H7 (cell line): ENCODE measurements at places on chromosomes 7 and 10. TPM values are rescaled to one million over a fixed set of nuclear protein-coding genes. Genes with fewer than 3 reads are reported as not detected.

GRCh38 chr7:155073922-155074321 lies 3.8 kb downstream of the HTR5A start:
- DNase-seq = no peak

DNA sequence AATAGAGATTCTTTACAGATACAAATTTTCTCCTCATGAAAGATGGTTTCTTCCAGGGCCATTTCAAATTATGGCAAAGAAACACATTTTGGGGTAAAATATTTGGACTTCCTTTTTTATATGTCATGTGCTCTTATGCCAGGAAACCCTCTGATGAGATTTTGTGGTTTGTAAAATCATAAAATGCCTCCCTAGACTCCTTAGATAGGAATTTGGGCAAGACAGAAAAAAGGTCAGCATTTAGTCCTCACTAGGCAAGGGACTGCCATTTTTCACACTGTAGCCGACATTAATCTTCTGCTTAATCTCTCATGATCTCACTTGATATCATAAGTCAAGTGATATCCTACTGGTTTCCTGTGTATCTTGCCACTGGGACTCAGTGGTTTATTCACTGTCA lies 286.4 kb downstream of the ARHGAP12 start:
- no peak for DNase-seq

- DNase-seq = peak; percentile 36
Measured at GRCh38 chr7:1642291-1642731, 27.8 kb upstream of the ELFN1 start.

GRCh38 chr10:112120491-112120890 lies 63.1 kb downstream of the GPAM start:
- DNase-seq = no peak

- peak; percentile 42 for DNase-seq
Measured at GRCh38 chr7:108452707-108453106, 3.5 kb downstream of the NRCAM start.

DNA sequence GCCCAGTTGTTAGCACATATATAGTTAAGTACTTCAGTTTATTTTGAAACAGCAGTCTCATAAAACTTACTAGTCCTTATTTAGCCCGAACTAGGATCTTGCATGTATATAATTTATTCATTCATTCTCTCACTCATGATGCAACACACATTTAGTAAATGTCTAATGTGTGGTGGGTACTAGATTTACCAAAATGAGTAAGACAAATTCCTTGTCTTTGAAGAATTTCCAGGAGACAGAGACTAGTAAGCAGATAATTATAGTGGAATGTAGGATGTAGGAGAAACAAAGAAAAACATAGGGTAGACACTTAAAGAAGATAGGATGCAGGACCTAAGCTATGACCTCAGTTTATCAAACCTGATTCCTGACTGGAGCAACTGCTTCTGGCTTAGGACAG lies 120.2 kb upstream of the AMPH start:
- DNase-seq = no peak

DNA sequence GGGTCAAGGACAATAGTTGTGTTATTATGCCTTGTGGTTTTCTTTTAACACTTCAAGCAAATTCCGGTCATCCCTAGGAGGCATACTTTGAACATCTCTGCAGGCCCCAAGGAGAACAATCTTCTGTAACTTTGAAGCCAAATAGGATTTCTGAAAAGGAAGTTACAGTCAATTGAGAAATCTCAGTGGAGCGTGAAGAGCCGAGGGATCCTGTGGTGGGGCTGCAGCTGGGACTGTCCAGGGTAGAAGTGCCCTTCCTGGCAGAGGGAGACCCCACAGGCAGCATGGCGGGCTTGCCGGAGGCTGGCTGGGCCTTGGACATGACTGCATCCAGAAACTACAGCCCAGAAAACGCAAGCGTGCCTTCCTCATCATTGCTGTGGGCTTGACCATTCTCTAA lies 179.7 kb downstream of the PTPN20 start:
- no peak for DNase-seq

DNA sequence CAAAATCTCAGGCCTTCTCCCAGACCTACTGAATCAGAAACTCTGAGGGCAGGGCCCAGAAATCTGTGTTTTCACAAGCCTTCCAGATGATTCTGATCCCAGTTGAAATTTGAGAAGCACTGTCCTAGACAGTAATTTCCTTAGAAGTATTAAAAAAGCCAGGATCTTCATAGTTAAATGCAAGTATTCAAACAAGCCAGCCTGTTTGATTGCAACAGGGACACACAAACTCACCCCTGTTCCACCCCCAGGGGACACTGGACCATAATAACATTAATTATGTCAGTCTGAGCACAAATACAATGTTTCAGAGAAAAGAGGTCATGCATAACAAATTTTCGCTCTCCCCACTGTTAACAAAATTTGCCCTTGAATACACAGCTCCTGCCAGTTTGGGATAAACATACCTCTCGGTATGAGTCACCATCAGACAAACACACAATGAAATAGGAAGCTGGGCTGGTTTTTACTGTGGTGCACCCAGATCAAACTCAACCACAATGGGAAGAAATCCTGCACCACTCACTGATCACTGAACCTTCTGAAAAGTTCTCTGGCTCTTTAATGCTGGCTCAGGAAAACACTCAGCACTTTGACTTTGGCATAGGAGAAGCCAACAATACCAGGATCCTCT lies 34.3 kb downstream of the ABLIM1 start:
- peak; percentile 19 for DNase-seq

GRCh38 chr7:111685349-111685748 lies 123.1 kb upstream of the IMMP2L start:
- DNase-seq = no peak

DNA sequence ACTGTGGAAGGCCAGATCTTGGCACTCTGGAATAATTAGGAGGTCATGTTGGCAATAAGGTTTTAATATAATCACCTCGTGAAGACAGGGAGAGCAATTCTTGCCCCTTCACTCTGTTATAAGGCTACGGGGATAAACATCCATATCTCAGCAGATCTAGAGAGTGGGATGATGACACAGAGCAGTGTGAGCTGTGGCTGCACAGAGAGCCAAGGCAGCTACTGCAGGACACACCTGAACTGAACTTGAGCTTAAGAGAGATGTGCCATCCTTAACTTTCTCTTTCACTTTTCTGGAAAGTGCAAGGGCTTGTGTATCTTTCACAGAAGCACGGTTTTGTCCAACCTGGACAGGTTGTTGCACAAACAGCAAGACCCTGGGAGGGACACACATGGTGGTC lies 174.7 kb downstream of the GATA3 start:
- no peak for DNase-seq

DNA sequence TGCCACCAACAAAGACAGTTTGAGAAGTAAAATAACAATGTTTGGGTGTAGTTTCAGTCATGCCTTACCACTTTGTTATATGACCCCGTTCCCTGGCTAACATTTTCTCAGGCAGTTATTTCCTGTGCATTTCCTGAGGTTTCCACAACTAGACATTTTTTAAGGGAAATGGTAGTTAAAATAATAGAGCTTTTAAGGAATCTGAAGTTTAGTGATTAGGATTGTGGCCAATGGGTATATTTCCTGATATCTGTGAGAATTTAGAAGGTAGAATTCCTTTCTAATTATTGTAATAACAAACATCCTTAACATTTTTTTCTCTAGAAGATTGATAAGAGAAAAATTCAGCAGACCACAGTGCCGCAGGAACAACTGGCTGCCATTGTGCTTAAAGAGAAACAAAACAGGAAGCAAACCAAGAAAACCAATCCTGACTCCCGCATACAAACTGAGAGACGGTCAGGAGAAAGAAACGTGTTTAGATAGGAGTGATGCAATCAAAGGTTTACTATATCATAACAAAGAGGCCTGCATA lies 193.6 kb downstream of the MBL2 start:
- DNase-seq = no peak

- DNase-seq = no peak
Measured at GRCh38 chr10:18681971-18682411, 22.8 kb downstream of the ARL5B start.

- DNase-seq = no peak
Measured at GRCh38 chr7:105352018-105352612, 36.6 kb downstream of the SRPK2 start.

DNA sequence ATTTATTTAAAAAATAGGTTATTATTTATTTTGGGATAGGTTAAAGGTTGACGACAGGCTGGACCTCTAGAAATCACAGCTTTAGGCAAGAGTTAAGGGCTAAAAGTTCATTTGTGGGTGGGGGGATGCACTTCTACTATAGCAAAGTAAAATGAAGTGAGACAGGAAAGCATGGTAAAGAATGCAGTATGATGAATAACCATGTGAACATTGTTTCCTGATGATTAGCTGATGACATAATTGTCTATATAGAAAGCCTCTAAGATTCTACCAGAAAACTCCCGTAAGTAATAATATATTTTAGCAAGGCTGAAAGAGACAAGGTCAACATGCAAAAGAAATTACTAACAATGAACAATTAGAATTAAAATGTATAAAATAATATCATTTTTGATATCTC lies 25.7 kb upstream of the PRSS37 start:
- no peak for DNase-seq

GRCh38 chr10:129547608-129548007 lies 80.6 kb downstream of the MGMT start:
- DNase-seq = no peak

- no peak for DNase-seq
Measured at GRCh38 chr10:66723608-66724400, 202.0 kb upstream of the LRRTM3 start.

DNA sequence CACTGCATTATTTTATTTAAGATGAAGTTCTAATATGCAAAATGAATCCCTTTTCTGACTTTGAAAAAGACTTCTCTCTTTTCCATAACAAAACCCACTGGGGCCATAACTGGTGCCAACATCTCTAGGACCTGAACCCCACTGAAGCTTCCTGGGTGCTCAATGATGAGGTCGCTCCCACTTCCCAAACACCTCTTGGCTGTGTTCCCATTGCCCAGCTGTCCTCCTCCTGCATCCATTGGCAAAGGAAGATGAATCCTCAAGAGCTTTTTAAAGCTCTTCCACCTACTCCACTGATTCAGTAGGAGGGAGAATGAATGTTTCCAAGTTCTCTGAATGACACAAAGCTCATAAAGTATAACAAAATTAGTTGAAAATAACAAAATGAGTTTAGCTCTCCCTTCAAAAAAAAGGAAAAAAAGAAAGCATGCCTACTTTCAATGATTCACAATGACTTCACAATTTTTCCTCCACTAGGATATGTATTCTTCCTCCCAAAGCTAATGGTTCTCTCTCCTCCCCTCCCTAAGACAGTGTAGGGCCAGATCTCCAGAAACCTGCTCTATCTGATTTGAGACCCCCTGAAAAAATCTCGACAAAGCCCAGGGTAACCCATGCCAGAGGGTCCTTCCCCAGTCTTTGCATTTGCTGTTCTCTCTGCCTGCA lies 64.8 kb downstream of the SORBS1 start:
- no peak for DNase-seq

- no peak for DNase-seq
Measured at GRCh38 chr10:96044736-96045135, 1.4 kb downstream of the CCNJ start.

GRCh38 chr7:22055226-22055625 lies 109.5 kb upstream of the CDCA7L start:
- DNase-seq = no peak

- DNase-seq = no peak
Measured at GRCh38 chr7:158751751-158752150, 47.1 kb upstream of the NCAPG2 start.

DNA sequence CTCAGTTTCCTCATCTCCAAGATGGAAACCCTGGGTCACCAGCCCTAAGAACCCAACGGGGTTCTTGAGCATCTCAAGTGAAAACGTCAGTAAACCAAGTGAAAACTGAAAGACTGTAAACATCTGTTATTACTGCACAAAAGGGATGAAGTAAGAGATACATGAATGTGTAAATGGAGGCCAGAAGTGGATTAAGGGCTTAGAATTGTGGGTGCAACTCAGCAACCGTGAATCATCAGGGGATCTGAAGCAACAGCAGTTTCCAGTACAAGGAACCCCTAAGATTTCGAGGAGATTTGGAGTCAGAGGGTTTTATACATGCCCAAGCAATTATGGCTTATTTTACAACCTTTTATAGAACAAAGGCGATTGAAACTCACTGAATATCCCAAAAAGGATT lies 95.7 kb upstream of the SVIL start:
- no peak for DNase-seq

GRCh38 chr7:136066304-136067143 lies 89.4 kb upstream of the MTPN start:
- DNase-seq = no peak

DNA sequence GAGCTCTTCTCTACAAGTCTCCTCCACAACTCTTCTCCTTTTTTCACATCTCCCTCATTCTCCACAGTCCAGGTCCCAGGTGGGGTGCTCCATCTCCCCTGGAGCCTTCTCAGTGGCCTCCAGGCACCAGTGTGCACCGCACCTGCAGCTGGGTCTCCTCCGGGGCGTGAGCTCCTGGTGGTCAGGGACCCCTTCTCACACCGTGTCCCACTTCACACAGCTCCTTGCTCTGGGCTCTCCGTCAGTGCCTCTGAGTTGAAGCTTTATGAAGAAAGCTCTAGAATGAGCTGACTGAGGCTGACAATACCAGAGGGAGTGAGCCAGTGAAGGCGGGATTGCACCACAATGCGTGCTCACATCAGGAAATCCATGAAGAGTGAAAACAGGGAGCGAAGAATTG lies 290.2 kb downstream of the DNAJB6 start:
- no peak for DNase-seq

- DNase-seq = peak; percentile 84
Measured at GRCh38 chr7:380139-380485, 90.1 kb downstream of the FOXL3 start.

DNA sequence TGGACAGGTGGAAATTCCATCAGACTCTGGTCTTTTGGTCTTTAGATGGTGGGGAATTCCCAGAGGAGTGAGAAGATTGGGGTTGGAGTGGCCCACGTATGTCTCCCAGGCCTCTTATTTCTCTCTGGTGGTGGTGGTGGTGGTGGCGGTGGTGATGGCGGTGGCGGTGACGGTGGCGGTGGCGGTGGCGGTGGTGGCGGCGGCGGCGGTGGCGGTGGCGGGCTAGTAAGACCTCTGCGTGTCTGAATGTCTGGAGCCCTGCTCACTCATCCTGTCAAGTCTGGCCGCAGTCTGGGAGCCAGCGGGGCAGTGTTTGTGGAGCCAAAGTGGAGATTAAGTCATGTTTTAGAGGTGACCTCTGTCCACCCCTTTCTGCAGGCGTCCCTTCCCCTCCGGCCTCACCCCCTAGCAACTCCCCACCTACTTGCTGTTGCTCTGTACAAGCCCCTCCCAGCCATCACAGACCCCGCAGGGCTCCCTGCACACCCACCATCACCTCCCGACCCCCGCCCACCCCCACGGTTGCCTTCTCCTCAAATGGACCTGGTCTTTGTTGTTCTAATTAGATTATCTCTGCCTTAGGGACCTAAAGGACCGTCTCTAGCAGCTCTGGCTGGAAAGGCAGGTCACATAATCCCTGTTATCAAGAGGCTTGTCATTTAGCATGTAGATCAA lies 165.0 kb upstream of the TBX20 start:
- peak; percentile 40 for DNase-seq

The VWA2 gene
- 0.21 and 0.44 TPM in 2 replicates for total RNA-seq

The GPRIN2 gene
- total RNA-seq = 4.3 and 4.7 TPM in 2 replicates

The CYP26C1 gene
- 0.26 and 0.28 TPM in 2 replicates for total RNA-seq

The ST8SIA6 gene
- 1.8 and 2.9 TPM in 2 replicates for total RNA-seq

The CALML5 gene
- total RNA-seq = not detected in 2 replicates

The NPTX2 gene
- 19.7 and 34.8 TPM in 2 replicates for total RNA-seq

The SLC13A1 gene
- total RNA-seq = not detected in 2 replicates

The CDNF gene
- total RNA-seq = 0.28 and 2.8 TPM in 2 replicates

The EGFR gene
- total RNA-seq = 3.1 and 6.3 TPM in 2 replicates

The RADIL gene
- 9.8 and 14.1 TPM in 2 replicates for total RNA-seq

The CAPZA2 gene
- total RNA-seq = 116 and 152 TPM in 2 replicates

The BAG3 gene
- total RNA-seq = 8.4 and 8.6 TPM in 2 replicates

The GARIN1A gene
- total RNA-seq = not detected in 2 replicates

The TMEM229A gene
- total RNA-seq = 0.15 and 0.42 TPM in 2 replicates

The ALOX5 gene
- total RNA-seq = 0.10 and 1.1 TPM in 2 replicates

The FAM237B gene
- total RNA-seq = not detected in 2 replicates
